ENCODE measurements at places on chromosomes 12 and 14. TPM values are rescaled to one million over a fixed set of nuclear protein-coding genes. Genes with fewer than 3 reads are reported as not detected.

CCDC177 gene
- total RNA-seq = 0.19 TPM

LRFN5 gene
- 0.17 TPM for total RNA-seq

KCNJ8 gene
- total RNA-seq = 9.1 TPM

RAPGEF3 gene
- total RNA-seq = 15.8 TPM

TMEM132C gene
- total RNA-seq = 2.0 TPM

CCDC197 gene
- total RNA-seq = not detected

DNA sequence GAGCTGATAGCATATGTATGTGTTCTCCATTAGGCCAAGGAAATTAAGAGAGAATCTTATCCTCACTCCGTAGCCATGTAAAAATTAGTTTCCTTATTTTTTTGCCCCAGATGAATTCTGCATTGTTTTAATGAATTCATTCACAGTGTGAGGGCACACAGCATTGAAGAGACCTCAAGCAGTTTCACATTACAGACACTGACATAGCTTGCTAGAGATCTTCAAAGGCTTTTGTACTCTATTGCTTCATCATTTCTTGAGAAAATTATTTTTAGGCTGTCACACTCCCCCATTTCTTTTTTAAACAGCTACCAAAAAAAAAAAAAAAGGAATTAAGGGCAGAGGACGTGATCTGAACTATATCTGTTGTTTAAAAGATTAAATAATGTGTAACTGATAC is 251.1 kb downstream of the BCAT1 start:
- DNase-seq = no peak

DNA sequence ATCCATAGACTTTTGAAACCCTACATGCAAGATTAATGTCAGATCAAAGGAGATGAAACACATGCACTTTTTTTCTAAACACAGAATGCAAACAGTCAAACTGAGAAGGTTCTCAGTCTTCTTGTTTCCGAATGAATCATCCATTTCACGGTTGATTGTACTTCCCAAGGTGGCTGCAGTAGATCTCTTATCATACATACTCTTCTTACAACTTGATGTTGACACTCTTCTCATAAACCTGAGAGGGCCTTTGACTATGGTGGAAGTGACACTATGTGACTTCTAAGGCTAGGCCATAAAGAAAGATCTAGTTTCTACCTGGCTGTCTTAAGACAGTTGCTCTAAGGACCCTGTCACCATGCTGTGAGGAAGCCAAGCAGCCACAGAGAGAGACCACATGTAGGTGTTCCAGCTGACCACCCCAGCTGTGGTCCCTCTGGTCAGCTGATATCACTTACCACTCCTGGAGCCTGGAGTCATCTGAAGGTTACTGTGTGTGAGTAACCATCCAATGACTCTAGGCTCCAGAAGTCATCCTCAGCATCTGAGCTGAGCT is 67.2 kb upstream of the HMGA2 start:
- DNase-seq = no peak

- no peak for DNase-seq
Observed at GRCh38 chr12:11568155-11568761, 81.2 kb upstream of the ETV6 start.

GRCh38 chr14:36450550-36450949 is 69.5 kb downstream of the NKX2-1 start:
- no peak for DNase-seq

DNA sequence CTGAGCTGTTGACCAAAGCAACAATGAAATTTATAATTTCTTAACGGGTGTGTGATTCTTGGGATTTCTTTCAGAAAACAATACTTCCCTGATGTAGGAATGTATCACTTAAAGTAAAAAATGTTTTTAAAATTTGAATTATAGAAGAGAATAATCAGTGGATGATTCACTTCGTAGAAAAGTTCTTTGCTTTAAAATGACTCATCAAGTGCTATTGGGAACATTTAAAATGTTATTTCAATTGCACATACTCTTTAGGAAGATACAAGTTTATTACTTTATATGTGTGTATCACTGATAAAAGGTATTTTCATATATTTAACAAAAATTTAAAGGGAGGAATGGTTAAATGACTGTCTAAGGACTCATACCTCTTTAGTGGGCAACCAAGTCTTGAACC is 155.3 kb downstream of the PDE3A start:
- no peak for DNase-seq

- peak; percentile 86 for DNase-seq
Observed at GRCh38 chr12:49109641-49110463, 795 bp downstream of the LMBR1L start.

GRCh38 chr12:52230364-52231281 is 2.4 kb upstream of the KRT7 start:
- no peak for DNase-seq

GRCh38 chr14:99119554-99120525 is 152.2 kb downstream of the BCL11B start:
- no peak for DNase-seq

- no peak for DNase-seq
Observed at GRCh38 chr12:53298164-53298563, 1.3 kb upstream of the MYG1 start.

- no peak for DNase-seq
Observed at GRCh38 chr14:38868399-38869290, 234.4 kb downstream of the SEC23A start.

GRCh38 chr12:65490250-65490649 is 211.8 kb downstream of the MSRB3 start:
- no peak for DNase-seq

DNA sequence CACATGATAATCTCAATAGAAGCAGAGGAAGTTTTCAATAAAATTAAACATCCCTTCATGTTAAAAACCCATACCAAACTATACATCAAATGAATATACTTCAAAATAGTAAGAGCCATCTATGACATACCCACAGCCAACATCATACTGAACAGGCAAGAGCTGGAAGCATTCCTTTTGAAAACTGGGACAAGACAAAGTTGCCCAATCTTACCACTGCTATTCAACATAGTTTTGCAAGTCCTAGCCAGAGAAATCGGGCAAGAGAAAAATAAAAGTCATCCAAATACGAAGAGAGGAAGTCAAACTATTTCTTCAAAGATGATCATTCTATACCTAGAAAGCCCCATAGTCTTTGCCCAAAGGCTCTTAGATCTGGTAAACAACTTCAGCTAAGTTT is 454.7 kb upstream of the PRICKLE1 start:
- DNase-seq = no peak

DNA sequence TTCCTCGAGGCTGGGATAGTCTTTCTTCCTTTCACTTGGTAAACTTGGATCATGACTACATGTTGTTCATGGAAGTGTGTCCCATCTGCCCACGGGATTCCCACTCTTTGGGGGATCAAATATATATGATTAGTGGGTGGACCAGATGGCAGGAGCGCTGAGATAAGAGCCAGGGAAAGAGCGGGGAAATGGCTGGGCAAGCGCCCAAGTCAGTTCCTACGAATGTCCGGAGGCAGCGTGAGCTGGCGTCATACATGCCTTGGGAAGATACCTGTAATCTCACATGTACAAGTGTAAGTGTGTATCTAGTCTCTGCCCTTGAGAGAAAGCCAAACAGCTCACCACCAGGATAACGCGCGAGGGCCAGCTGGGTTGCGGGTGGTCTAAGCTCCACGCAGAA is 62.3 kb downstream of the FZD10 start:
- no peak for DNase-seq
